ENCODE measurements at places on chromosomes 5 and 9.

GRCh38 chr9:122007837-122008236 lies 85.3 kb downstream of the TTLL11 start:
- DNase-seq, result no peak

DNA sequence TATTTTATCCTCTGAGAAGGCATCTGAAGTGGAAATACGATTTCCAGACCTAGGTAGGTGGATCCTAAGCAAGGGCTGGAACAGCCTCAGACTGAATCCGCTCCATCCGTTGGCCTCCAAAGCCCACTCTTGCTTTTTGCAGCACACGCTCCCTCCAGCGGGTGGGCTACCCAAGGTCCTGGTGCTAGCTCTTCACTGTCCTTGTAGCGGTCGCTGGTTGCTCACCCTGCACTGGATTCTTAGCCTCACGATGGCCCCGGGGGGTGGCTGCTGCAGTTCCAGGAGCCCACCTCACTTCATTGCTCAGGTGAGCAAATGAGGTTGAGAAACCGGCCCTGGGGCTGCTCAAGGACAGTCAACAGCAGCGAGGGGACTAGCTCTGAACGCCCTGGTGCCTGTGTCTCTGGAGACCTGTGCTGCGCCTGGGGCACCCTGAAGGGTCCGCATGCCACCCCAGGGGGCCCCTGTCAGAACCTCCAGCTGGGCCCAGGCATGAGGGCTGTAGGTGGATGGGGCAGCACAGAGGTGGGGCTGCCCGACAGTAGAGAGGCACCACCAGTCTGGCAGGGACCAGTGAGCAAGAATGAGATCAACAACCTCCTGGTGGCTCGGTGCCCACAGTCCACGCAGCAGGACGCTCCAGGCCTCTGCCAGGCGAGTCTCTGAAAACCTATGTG lies 4.3 kb downstream of the MGAT4B start:
- no peak for DNase-seq

DNA sequence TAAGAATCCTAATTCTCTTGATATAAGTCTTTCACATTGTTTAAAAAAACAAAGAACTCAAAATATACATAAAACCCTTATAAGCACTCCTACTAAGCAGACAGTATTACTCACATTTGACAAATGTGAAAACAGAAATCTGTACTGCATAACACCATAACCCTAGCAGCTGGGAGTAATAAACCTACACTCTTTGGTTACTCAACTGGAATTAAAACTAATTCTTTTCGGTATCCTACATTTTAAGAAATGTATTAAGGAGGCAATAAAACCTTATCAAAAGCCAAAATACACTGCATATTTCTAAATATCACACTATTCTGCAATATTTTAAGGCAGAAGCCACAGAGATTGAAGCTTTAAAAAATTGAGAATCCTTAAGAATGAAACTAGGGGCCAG lies 6.8 kb downstream of the AUH start:
- DNase-seq, result no peak

GRCh38 chr9:74948937-74949336 lies 3.8 kb downstream of the C9orf40 start:
- no peak for DNase-seq

- no peak for DNase-seq
Measured at GRCh38 chr5:53997736-53998627, 312.4 kb downstream of the ARL15 start.
